A549 treated with DMSO at 1 μM for 4 hours (cell line): ENCODE measurements at places on chromosomes 5 and 9. TPM values are rescaled to one million over a fixed set of nuclear protein-coding genes. Genes with fewer than 3 reads are reported as not detected.

FBLL1 gene
- total RNA-seq: 0.10 to 0.25 TPM (median 0.15 TPM) in 3 of 5 replicates, not detected in the others

SLC34A1 gene
- 0.04 TPM in 1 of 5 replicates, not detected in the others for total RNA-seq

ZNF782 gene
- total RNA-seq: 1.1 to 2.6 TPM (median 1.7 TPM) in 5 replicates

ARL14EPL gene
- 0.09 to 0.54 TPM (median 0.29 TPM) in 4 of 5 replicates, not detected in the other for total RNA-seq

SOX30 gene
- 0.03 to 0.05 TPM in 2 of 5 replicates, not detected in the others for total RNA-seq

UGCG gene
- total RNA-seq: 18.3 to 22.2 TPM (median 19.0 TPM) in 5 replicates

TTLL11 gene
- 3.1 to 4.9 TPM (median 3.9 TPM) in 5 replicates for total RNA-seq

TAF11L3 gene
- not detected in 5 replicates for total RNA-seq

SLC6A19 gene
- not detected in 5 replicates for total RNA-seq

ZNF300 gene
- total RNA-seq: 2.9 to 3.2 TPM (median 2.9 TPM) in 5 replicates

ABL1 gene
- 40.7 to 58.9 TPM (median 52.2 TPM) in 5 replicates for total RNA-seq

RGS14 gene
- 2.9 to 8.2 TPM (median 6.1 TPM) in 5 replicates for total RNA-seq

DMRT2 gene
- total RNA-seq: 0.09 to 0.10 TPM in 2 of 5 replicates, not detected in the others

FAM151B gene
- 1.3 to 2.2 TPM (median 1.9 TPM) in 5 replicates for total RNA-seq

RXFP3 gene
- total RNA-seq: not detected in 5 replicates

TRIM36 gene
- total RNA-seq: 1.5 to 2.4 TPM (median 2.0 TPM) in 5 replicates

FOXD4 gene
- total RNA-seq: 0.27 to 0.58 TPM (median 0.47 TPM) in 5 replicates

STKLD1 gene
- 0.55 to 1.5 TPM (median 1.1 TPM) in 5 replicates for total RNA-seq
